ENCODE measurements at places on chromosomes 4 and X.

- H3K27ac ChIP-seq = no peak overlapping the region
- no peak overlapping the region for H3K4me3 ChIP-seq
- H3K36me3 ChIP-seq = no peaks in the 10 kb centered on the region
- no peaks in the 10 kb centered on the region for H3K4me1 ChIP-seq
- DNase-seq = no peak
Measured at GRCh38 chr4:30103455-30103854, 616.7 kb upstream of the PCDH7 start.

GRCh38 chrX:140167551-140167950 is 202.2 kb upstream of the CXorf66 start:
- no peak overlapping the region for H3K27ac ChIP-seq
- no peaks in the 10 kb centered on the region for H3K27me3 ChIP-seq
- no peak for DNase-seq
- H3K4me1 ChIP-seq = no peaks in the 10 kb centered on the region
- no peaks in the 10 kb centered on the region for H3K36me3 ChIP-seq

GRCh38 chr4:106240699-106241098 is 75.3 kb downstream of the TBCK start:
- no peak overlapping the region for H3K27ac ChIP-seq
- H3K4me1 ChIP-seq = no peaks in the 10 kb centered on the region
- H3K27me3 ChIP-seq = no peaks in the 10 kb centered on the region
- H3K36me3 ChIP-seq = peaks cover 17% of the 10 kb centered on the region
- DNase-seq = no peak
- no peak overlapping the region for H3K4me3 ChIP-seq

DNA sequence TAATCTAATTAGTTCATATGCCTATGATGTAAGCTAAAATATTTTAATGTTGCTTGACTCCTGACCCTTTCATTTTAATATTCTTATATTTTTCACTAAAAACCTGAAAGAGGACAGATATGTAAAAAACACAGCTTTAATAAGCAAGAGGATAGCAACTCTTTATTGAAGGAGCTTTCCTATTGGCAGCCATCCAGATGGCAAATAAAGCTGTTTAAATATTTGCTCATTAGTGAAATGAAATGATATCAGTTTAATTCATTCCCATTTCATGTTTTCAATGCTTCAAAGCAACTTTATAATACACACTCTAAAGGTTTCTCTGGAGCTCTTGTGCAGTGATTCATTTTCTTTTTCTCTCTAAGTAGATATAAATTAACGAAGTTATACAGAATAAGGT is 473.4 kb downstream of the PCDH7 start:
- DNase-seq = no peak
- H3K27ac ChIP-seq = no peak overlapping the region
- H3K4me3 ChIP-seq = no peak overlapping the region
- H3K27me3 ChIP-seq = no peaks in the 10 kb centered on the region
- H3K4me1 ChIP-seq = no peaks in the 10 kb centered on the region
- no peaks in the 10 kb centered on the region for H3K36me3 ChIP-seq

- no peaks in the 10 kb centered on the region for H3K27me3 ChIP-seq
- H3K4me3 ChIP-seq = no peak overlapping the region
- H3K4me1 ChIP-seq = no peaks in the 10 kb centered on the region
- no peak overlapping the region for H3K27ac ChIP-seq
- no peak for DNase-seq
- H3K36me3 ChIP-seq = no peaks in the 10 kb centered on the region
Measured at GRCh38 chr4:68895561-68896198, 55.9 kb downstream of the UGT2A3 start.

DNA sequence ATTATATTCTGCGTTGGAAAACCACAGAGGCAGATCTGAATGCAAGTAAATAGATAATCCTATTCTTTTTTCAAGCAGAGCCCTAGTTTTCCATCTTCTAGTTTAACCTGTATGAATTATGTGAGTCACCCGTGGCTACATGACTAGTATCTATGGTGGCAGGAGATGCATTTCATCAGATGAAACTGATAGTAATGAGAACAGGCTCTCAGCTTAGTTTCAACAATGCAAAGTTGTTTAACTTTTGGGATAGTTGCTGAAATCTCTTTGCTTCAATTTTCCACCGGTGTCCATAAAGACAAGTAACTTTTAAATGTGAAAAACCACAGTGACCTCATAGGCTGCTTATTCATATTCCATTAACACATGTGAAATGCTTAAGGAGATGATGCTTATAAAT is 1317.4 kb upstream of the TENM3 start:
- no peak overlapping the region for H3K4me3 ChIP-seq
- no peaks in the 10 kb centered on the region for H3K36me3 ChIP-seq
- DNase-seq = no peak
- no peaks in the 10 kb centered on the region for H3K27me3 ChIP-seq

- DNase-seq = no peak
- H3K4me1 ChIP-seq = no peaks in the 10 kb centered on the region
- no peak overlapping the region for H3K27ac ChIP-seq
- no peaks in the 10 kb centered on the region for H3K27me3 ChIP-seq
- H3K4me3 ChIP-seq = no peak overlapping the region
Measured at GRCh38 chrX:3522101-3522650, 175.7 kb upstream of the MXRA5 start.

GRCh38 chr4:144507311-144508101 is 138.4 kb upstream of the HHIP start:
- no peak overlapping the region for H3K4me3 ChIP-seq
- H3K27me3 ChIP-seq = no peaks in the 10 kb centered on the region
- H3K36me3 ChIP-seq = no peaks in the 10 kb centered on the region
- H3K4me1 ChIP-seq = no peaks in the 10 kb centered on the region

- H3K4me3 ChIP-seq = no peak overlapping the region
- H3K4me1 ChIP-seq = no peaks in the 10 kb centered on the region
- no peak for DNase-seq
- no peaks in the 10 kb centered on the region for H3K36me3 ChIP-seq
- H3K27me3 ChIP-seq = no peaks in the 10 kb centered on the region
Measured at GRCh38 chr4:96052827-96053226, 212.9 kb downstream of the PDHA2 start.

- peak; percentile 29 for DNase-seq
- H3K4me1 ChIP-seq = peaks cover 47% of the 10 kb centered on the region
- peaks cover 3% of the 10 kb centered on the region for H3K36me3 ChIP-seq
- H3K27ac ChIP-seq = peak within 1 kb of the TSS; percentile 89
Measured at GRCh38 chr4:139665690-139666529, at the start of gene MGST2. MGST2 (plus strand) TSS chr4:139665819; CDS start chr4:139666020, 201 bp downstream.

DNA sequence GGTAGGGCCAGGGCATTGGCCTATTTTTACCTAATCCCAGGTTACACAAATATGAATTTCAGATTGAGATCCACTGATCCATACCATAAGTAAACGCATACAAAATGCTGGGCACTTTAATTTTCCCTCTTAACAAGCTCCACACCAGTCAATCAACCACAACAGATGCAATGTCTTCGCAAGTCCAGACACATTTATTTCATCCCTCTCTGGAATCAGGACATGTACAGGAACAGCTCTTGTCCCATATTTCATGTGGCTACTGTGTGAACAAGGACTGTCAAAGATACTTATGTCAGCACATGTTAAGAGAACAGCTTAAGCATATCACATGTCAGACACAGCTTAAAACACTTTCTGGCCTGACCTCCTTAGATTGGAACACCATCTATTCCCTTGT is 145.9 kb downstream of the PPP3CA start:
- peaks cover 92% of the 10 kb centered on the region for H3K4me1 ChIP-seq
- H3K4me3 ChIP-seq = no peak overlapping the region
- no peak overlapping the region for H3K27ac ChIP-seq

- no peaks in the 10 kb centered on the region for H3K36me3 ChIP-seq
- peak; percentile 59 for DNase-seq
- peaks cover 16% of the 10 kb centered on the region for H3K27me3 ChIP-seq
- H3K4me3 ChIP-seq = no peak overlapping the region
- H3K27ac ChIP-seq = no peak overlapping the region
- peaks cover 15% of the 10 kb centered on the region for H3K4me1 ChIP-seq
Measured at GRCh38 chr4:7719354-7720174, 220.1 kb downstream of the AFAP1 start.

GRCh38 chr4:81722290-81722851 is 250.7 kb upstream of the RASGEF1B start:
- H3K36me3 ChIP-seq = no peaks in the 10 kb centered on the region
- H3K4me3 ChIP-seq = no peak overlapping the region
- H3K27ac ChIP-seq = no peak overlapping the region
- no peaks in the 10 kb centered on the region for H3K27me3 ChIP-seq
- H3K4me1 ChIP-seq = peaks cover 15% of the 10 kb centered on the region
- no peak for DNase-seq

Data from immature natural killer cell (primary cell).